CD4-positive, alpha-beta T cell treated with Interferon gamma for 1 hour (primary cell): ENCODE measurements at places on chromosomes 16 and 17.

- no peak for DNase-seq
Observed at GRCh38 chr17:78651554-78651953, 74.4 kb upstream of the DNAH17 start.

GRCh38 chr17:47774331-47774730, 41.3 kb downstream of the TBX21 start:
- no peak for DNase-seq

DNA sequence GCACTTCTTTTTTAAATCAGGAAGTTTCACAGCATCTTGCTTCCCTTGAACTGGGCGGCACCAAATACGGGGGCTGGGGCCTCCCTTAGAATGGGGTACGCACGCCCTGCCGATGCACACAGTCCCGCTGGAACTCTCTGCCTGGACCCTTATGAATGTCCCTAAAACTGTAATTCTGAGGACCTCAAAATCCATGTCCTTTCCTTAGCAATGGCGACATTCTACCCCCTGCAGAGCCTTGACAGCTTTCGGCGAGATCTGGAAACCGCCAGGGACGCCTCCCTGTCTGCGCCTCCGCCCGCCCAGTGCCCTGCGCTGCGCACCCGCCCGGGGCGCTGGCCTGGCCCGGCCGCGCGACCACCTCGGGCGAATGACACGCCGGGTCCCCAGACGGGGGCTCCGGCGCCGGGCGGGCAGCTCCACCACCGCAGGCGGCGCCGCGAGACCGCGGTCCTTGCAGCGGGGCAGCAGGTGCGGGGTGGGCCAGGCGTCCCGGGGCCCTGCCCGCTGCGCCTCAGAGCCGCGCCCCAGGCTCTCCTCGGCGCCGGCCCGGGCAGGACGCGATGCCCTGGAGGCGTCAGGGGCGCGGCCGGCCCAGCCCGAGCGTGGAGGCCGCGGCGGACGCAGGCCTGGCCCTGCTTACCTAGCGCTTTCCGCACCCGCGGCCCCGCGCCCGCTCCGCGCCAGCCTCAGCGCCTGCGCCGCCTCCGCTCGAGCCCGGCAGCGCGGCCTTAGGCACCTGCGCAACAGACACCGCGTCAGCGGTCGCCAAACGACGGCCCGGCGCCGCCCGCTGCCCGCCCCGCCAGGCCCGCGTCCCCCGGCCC, 548 bp downstream of the HAGH start:
- no peak for DNase-seq

GRCh38 chr17:10135539-10136257, 62.7 kb downstream of the GAS7 start:
- DNase-seq = peak; percentile 43

DNA sequence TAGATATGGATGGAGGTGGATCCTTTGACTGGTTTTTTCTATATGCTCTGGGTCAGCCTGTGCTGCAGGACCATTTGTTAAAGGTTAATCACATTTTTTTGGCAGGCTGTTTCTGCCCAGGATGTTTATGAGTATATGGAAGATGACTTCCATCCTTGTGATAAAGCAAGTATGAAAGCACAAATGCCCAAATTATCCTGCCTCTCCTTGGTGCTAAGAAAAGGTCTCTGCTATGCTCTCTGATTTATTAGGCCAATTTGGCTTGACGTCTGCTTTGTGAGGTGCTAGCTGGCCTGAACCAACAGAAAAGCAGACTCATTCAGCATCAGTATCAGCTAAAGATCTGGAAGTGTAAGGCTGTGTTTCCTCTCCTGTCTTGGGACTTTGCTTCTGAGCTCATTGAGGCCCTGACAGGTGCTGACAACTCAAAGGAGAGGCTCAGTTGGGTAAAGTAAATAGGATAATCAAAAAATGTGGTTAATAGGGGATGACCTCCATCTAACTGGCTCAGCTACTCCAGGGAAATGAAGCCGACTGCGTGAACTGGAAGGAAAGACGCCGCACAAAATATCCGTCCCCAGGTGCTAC, 15.2 kb downstream of the ANKRD40 start:
- no peak for DNase-seq

- no peak for DNase-seq
Observed at GRCh38 chr17:77213778-77214132, 73.0 kb downstream of the SEC14L1 start.

- DNase-seq = no peak
Observed at GRCh38 chr16:52368859-52369258, 178.1 kb downstream of the TOX3 start.

DNA sequence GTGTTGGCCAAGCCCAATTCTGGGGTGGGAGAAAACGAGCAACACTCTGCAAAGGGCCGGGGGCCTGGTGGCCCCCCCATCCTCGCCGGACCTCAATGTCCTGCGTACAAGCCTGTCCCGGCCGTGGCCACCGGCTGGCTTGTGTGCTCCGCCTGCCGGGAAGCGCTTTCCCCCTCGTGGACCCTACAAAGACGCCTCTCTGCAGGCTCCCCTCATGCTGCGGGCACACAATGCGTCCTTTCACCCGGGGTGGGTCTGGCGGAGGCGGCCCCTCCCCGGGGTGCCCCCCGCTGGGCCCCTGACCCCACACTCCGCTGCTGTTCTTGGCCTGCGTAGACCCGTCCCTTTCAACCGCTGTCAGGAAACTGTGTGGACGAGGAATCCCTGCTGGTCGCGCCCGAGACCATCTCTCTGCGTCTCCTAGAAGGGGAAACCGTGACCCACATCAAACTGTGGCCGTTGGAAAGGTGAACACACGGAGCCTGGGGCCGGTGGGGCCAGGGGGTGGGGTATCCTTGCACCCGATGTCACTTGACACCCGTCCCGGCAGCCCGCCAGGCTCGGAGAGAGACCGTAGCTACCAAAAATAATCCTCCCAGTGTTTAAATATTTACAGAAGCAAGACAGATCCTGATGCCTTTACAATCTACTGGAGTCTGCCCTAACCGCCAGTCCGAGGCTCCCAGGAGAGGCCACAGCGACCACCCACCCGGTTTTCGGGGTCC, 43.6 kb downstream of the TBC1D16 start:
- DNase-seq = no peak

GRCh38 chr17:34765291-34765690, 185.9 kb downstream of the TMEM132E start:
- no peak for DNase-seq

DNA sequence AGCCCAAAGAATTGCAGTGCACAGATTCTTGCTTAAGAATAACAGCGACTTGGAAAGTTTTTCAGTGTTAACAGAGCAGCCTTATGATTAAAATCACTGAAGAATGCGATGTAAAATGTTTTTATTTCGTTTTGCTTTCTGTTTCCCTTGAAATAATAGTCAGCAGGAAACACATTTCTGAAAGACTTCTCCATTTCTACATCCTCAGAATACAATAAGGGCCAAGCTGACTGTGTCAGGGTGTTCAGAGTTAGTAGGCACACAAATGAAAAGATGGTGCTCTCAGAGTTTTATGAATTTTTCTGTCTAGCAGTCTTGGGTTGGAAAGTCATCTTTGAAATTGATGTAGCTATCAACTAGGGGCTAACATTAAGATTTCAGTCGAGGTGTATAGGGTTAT, 582.9 kb upstream of the RBFOX1 start:
- DNase-seq = no peak

GRCh38 chr17:33370401-33370800, 77.3 kb upstream of the ASIC2 start:
- DNase-seq = no peak

DNA sequence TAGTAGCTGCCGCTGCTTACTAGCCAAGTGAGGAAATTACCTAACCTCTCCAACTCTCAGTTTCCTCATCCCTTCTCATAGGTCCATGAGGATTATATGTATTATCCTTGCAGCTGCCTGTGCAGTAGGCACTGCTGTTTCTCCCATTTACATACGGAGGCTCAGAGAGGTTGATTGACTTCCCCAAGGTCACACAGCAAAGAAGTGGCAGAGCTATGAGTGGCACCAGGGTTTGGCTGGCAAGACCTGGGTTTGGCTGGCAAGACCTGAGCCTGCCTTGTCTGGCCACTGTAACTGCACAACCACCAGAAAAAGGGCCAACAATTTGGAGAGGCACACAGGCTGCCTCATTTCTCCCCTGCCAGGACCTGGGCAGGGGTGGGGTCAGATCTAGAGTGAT, 2.5 kb upstream of the NDRG4 start:
- DNase-seq = no peak

DNA sequence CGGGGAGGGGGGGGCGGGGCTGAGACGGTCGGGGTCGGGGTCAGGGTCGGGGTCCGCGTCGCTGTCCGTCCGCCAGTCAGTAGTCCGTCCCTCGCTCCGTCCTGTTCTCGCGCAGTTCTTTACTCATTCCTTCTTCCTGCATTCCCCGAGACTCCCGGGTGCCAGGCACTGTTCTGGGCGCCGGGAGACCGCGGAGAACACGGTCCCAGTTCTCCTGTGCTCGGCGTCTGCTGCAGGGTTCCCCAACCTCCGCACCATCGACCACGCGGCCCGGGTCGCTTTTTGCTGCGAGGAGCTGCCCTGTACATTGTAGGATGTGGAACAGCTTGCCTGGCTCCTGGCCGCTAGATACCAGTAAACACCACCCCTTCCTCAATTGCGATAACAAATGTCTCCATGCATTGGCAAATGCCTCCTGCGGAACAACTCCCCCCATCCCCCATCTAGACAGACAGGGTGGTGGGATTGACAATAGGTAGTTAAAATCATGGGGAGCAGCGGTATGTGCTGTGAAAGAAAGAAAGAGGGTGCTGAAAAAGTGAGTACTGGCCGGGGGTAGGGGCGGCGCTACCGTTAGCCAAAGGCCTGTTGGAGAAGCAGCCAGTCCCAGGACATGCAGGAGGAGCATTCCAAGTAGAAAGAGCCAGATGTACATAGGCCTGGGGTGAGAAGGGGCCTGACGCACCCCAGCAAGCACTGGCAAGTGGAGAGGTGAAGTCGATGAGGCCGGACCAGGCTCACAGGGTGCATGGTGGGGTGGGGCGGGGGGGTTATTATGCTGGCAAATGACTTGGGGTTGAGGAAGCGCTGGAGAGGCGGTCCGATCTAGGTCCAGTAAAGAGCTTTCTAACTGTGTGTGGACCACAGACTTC, 631 bp downstream of the TRAF7 start:
- DNase-seq = no peak

DNA sequence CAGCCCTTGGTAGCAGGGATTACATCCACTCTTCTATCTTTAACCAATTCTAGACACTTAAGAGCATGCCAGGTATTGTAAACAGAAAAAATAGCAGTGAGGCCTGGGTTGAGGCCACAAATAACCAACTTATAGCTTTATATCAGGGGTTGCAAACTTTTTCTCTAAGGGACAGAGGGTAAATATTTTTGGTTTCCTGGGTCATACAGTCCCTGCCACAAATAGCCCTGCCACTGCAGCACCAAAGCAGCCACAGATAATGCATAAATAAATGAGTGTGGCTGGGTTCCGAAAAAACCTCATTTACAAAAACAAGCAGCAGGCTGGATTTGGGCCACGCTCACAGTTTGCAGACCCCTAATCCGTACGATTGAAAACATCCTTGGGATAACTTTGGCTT, 46.7 kb downstream of the STAT3 start:
- no peak for DNase-seq

DNA sequence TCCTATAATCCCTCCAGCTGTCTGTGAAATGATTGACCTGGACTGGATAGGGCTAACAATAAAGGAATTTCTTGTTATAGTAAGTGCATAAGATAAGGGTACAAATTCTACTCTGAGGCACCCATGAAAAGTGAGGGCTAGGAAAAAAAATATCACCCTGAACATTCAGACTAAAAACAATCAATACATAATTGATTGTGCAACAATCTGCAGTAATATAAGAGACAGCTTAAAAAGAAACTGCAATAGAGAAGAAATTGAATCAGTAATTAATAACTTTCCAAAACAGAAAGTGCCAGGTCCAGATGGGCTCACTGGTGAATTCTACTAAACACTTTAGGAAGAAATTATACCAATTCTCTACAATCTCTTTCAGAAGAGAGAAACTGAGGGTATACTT, 44.2 kb upstream of the CREBBP start:
- DNase-seq = no peak

DNA sequence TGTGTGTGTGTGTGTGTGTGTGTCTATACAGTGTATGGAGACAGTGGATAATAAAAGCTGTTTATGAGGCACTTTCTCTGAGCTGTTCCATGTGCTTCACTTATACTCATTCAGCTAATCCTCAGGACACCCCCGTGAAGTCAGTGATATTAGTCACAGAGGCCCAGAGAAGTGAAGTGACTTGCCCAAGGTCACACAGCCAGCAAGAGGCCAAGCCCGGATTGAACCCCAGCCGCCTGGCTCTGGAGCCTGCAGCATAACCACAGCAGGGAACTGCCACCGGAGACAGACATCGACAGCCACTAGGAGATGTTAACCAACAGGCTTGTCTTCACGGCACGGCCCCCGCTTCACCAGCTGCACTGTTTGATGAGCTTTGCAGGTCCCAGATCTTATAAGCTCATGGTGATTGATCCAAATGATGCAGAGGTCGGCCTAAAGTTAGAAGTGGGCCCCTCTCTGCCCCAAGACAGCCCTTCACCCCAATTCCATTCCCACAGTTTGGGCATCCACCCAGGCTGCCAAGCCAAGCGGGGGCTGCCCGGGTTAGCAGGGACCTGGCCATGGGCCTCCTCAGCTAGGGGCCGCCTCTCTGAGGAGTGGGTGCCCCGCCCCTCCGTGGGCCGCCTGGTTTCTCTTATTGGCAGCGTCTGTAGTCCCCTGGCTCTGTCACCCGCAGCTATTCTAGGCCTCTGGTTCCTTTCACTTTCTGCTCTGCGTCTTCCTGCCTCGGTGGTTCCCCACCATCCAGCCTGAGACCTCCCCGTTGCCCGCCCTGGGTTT, 30.9 kb downstream of the SOCS1 start:
- DNase-seq = peak; percentile 85

DNA sequence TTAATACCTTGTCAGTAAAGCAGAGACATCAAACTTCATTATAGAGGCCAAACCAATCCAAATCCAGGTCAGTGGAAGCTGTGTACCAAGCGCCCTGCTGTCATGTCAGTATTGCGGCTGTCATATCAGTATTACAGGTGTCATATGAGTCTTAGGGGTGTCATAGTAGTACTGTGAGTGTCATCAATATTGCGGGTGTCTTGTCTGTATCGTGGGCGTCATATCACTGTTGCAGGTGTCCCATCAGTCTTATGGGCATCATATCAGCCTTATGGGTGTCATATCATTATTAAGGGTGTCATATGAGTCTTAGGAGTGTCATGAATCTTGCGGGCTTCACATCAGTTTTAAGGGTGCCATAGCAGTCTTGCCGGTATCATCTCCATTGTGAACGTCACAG, 6.0 kb upstream of the PRDM7 start:
- no peak for DNase-seq

DNA sequence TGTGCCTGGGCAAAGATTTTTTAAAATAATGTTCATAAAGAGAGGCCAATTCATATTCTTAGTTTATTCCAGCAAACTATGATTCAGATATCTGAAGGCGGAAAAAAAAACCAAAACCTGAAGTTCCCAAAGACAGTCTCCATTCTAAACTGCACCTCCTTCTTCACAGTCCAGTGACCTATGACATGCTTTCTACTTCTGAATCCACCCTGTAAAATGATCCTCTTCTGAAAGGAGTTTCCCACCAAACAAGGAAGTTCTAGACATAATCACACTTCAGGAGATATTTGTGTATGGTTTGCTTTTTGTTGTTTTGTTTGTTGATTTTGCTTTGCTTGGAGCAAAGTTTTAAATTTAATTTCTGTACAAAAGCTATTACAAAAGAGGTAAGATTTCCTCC, 12.9 kb upstream of the CHST4 start:
- no peak for DNase-seq

GRCh38 chr17:39740357-39741111, 2.8 kb downstream of the GRB7 start:
- DNase-seq = no peak

- no peak for DNase-seq
Observed at GRCh38 chr17:61221597-61222471, 177.8 kb upstream of the TBX2 start.
